Calu3 (cell line): ENCODE measurements at places on chromosomes 7 and 10.

DNA sequence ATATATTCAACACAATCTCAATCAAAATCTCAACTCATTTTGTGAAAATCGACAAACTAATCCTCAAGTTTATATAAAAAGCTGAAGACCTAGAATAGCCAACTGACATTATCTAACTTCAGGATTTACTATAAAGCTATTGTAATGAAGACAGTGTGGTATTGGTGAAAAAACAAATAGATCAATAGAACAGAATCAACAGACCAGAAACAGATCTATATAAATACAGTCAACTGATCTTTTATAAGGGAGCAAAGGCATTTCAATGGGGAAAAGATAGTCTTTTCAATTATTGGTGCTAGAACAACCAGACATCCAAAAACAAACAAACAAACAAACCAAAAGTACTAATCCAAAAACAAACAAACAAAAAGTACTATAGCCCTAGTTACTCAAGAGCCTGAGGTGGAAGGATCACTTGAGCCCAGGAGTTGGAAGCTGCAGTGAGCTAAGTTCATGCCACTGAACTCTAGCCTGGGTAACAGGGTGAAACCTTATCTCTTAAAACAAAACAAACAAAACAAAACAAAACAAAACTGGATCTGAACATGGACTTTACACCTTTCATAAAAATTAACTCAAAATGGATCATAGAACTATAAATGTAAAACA is 26.6 kb upstream of the AKR1D1 start:
- no peak for DNase-seq

DNA sequence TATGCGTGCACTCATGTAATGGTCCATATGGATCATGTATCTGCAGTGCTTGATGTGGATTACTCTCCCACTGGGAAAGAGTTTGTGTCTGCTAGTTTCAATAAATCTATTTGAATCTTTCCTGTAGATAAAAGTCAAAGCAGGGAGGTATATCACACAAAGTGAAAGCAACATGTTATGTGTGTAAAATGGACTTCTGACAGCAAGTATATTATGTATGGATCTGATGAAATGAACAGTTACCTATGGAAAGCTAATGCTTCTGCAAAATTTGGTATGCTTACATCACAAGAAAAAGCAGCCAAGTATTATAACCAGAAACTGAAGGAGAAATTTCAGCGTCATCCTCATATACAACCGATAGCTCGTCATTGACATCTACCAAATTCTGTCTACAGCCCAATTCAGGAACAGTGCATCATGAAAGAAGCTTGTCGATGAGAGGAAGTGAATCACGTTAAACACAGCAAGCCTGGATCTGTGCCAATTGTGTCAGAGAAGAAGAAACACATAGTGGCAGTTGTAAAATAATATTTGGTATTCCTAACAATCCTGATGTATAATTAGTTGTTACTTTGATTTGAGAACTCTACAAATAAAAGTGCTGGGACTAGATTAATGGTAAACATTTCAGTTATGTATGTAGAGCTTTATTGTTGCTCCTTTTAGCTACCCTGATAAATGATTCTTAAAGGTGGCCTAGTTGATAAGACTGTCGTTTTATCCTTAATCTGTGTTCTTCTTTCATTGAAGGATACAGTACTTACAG is 14.2 kb upstream of the SYPL1 start:
- peak; percentile 36 for DNase-seq

DNA sequence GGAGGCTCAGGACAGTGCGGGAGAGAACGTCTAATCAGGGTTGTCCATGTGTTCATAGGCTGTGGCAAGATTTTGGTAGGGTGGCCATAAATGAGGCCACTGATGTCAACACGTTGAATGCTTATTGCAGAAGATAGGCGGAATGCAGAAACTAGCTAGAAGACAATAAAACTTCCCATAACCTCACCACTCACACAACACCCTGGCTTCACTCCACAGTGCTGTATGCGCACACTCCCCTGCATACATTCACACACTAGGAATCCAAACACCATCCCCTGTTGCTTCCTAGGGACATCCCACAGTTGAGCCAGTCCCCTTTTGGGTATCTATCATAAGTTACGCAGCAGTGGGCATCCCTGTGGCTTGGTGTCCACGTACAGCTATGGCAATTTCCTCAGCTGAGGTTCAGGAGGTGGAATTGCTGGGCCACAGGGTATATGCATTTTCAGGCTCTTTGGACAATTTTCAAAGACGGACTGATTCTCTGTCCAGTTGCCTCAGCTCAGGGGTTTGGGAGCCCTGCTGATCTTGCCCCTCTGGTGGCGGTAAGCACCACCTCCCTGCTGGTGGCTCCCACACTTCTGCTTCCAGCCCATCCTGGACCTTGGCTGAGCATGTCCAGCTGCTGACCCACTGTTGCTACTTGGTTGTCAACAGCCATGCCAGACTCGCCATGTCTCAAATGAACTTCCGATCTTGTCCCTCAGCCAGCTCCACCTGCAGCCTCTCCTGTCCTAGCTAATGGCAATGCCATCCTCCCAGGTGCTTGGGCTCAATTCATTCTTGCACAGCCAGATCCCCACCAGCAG is 36.4 kb downstream of the CDH23 start:
- DNase-seq: no peak

DNA sequence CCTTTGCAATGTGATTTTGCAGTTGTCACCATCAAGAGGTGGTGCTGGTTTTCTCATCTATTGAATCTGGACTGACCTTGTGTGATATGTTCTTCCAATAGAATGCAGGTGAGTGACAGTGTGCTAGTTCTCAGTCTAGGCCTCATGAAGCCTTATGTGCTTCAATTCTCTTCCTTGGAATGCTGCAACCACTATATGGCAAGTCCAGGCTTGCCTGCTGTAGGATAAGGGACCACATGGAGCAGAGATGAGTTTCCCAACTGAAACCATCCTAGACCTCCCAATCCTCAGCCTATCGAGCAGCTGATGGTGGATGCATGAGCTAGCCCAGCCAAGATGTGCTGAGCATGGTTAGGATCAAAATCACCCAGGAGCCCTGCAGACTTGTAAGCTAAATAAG is 32.6 kb upstream of the ARHGAP21 start:
- no peak for DNase-seq

GRCh38 chr10:4943821-4944220 is 19.4 kb upstream of the AKR1C1 start:
- DNase-seq: no peak

DNA sequence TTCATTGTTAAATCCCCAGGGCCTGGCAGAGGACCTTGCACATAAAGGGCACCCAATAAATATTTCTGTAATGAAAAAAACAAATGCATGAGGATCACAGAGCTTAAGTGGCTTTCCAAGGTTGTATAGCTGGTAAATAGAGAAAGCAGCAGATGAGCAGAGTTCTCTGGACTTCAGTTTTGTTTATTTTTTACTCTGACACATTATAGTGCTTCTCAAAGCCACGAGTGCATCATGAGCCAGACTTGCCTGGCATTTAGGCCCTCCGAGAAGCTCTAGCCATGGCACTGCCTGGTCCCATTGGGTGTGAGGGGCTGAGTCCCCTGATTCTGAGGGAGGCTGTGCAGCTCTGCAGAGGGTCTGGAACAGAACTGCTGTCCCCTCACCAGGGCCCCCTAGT is 87.2 kb upstream of the ZNF32 start:
- no peak for DNase-seq

DNA sequence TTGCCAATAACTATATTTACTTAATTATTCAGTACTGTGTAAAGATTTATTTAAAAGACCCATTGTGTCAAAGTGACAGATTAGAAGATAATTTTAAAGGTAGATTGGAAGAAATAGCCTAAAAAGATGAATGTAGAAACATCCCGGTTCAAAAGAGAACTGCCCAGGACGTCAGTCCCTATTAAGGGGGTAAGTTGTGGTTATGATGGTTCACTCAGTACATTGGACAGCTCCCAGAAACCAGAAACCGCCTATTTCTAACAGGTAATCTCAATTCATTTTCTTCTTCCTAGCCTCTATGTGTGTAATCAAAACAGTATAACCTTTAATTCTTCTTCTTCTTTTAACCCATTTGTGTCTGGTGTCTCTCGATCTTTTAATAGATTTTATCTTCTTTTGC is 1.5 kb upstream of the FERD3L start:
- DNase-seq: no peak

- peak; percentile 14 for DNase-seq
Measured at GRCh38 chr7:106679153-106679931, 18.4 kb upstream of the CCDC71L start.

- no peak for DNase-seq
Measured at GRCh38 chr10:29146311-29147100, 142.4 kb upstream of the LYZL1 start.

DNA sequence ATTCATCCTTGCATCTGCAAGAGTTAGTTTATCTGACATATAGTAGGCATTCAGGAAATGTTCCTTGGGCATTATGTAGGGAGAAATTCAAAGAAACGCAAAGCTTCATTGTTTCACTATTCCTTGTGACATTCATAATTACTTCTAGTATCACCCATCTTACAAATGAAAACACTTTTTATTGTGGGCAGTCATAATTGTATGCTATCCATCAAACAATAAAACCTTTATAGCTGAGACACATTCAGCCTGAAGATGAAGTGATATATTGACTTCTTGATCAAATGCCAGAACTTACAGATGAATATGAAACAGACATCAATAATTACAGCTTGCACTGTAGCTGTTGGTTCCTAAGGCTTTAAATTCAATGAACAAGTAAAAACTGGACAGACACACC is 36.4 kb downstream of the FAM204A start:
- no peak for DNase-seq

- peak; percentile 59 for DNase-seq
Measured at GRCh38 chr10:4512671-4513240, 313.3 kb upstream of the AKR1E2 start.

GRCh38 chr10:112855134-112855533 is 94.9 kb upstream of the TCF7L2 start:
- DNase-seq: no peak

DNA sequence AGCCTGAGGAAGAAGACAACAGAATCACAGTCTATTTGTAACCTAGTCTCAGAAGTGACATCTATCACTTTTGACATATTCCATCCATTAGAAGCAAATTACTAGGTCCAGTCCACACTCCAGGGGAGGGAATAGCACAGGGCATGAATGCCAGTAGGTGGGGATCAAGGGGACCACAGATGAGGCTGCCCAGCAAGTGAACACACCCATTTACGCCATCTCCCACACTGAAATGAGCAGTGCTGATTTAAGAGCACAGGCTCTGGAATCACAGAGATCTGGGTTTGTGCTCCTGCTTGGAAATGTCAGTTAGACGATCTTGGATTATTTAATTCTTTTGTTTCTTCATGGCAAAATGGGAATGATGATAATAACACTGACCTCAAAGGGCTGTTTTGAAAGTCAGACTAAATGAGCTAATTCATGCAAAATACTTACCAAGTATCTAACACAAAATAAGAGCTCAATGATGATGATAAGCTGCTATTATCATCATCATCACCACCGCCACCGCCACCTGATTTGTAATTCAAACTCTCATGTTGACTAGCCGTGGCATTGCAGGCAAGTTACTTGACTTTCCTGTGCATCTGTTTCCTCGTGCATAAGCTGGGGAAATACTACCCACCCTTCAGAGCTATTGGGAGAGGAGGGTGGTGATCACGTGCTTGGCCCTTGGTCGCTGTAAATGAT is 138.9 kb upstream of the KLF14 start:
- DNase-seq: no peak

DNA sequence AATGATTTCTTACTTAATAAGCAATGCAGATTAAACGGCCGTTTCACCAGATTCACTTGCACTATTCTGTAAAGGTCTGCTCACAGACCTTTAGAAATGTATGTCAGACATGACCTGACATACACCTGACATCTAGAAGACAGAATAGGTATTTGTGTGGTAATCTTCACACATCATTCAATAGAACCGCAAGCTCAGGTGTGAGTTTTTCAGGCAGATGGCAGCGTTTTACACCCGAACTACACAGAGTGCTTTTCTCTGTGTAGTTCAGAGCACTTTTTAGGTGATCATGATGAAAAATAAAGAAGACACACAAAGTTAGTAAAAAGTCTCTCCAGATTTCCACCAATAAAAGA is 63.2 kb downstream of the PRKCQ start:
- DNase-seq: no peak

DNA sequence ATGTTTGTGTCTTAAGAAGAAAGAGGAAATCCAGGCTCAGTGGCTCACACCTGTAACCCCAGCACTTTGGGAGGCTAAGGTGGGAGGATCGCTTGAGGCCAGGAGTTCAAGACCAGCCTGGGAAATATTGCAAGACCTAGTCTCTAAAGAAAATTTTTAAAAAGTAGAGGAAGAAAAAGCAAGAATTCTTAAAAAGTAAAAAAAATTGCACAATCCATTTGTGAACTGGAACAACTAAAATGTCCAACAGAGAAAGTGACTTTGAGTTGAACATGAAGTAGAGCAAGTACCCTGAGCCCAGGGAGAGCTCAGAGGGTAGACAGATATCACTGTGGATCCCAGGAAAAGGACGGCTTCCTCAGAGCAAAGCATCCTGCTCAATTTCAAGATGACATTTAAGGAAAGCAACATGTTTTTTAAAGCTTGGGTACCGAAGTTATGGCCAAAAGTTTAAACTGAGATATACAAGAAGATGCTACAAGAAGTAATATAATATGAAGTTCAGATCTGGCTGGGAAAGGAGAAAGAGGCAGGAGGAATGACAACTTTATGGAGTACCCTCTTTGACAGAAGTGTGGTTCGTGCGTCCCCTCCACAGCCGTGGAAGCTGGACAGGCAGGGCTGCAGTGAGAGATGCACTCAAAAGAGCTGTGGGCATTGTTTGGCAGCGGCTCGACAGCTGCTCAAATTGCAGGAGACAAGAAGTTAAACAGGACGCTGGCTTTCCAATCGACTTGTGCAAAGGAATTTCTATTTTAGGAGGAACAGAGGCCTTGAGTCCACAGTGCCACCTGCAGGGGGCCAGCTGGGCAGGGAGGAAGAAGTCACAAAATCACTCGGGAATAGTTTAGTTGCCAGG is 201.3 kb downstream of the JCAD start:
- DNase-seq: peak; percentile 81

DNA sequence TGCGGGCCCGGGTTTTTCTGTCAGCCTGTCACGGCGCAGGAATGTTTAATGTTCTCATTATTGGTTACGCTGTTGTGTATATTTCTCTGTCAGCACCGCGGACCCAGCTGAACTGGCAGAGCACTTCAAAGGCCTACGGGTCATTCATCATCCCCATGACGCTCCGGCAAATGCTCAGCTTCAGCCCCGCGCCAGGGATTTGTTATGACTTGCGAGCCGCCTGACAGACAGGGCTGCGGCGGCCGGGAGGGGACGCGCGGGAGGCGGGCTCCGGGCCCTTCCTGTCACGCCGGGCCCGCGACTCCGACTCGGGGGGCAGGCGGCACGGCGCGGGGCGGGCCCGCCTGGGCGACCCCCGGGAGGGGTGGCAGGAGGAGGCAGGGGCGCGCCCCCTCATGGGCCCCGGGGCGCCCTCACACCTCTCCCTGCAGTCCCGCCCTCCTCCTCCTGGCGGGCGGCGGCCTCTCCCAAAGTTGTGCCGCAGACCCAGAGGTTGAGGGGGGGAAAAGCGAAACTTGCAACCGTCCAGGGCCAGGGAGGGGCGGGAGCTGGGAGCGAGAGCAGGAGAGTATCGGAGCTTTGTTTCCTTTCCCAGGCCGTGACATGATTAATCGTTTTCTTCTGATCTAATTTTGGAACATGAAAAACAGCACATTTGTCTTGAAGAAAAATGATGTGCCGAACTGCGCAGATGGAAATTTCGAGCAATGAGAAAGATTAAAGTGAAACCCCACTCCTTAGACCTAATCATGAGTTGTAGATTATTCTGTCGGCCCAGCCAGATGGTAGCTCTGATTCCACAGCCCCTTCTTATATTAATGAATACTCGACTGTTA is 59.3 kb upstream of the COMTD1 start:
- DNase-seq: peak; percentile 73

- DNase-seq: no peak
Measured at GRCh38 chr7:85356916-85357315, 170.1 kb upstream of the SEMA3D start.

- no peak for DNase-seq
Measured at GRCh38 chr7:67589183-67589582, 592.5 kb downstream of the TYW1 start.
